Globus pallidus (tissue), 1 donor: ENCODE measurements at places on chromosomes 11 and 22.

- DNase-seq: no peak
These were observed 2.5 kb upstream of the SSH3 start for GRCh38 chr11:67300756-67301312.

GRCh38 chr11:18731441-18731840 is 5.5 kb upstream of the IGSF22 start:
- no peak for DNase-seq

DNA sequence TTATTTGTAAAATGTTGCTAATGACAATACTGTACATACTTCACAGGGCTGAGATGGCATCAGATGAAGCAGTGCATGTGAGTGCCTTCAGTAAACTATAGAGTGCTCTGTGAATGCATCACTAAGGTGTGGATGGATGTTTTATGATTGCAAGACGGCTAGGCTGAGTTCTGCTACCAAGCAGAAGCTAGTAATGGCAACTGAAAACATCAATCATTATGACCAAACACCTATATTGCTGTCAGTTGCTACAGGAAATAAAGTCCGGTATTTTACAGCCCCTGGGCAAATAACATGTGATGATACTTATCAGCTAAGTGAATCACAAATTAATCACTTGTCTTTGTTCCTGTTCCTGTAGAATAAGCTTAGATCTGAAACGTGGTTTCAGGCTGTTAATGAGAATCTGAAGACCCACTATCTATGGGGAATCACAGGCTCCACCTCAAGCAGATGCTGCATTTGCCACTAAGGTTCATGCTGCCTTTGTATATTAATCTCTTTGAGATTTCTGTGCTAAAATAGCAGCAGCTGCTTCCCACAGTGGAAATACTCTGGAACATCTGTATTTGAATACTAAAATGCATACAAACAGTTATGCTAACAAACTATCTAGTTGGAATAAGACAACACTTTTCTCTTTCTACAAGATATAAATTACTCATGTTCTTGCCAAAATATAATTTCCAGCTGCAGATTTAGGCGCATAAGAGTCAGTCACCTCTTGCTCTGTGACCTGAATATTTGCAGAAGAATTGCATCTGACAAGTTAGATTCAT is 254.0 kb upstream of the PITPNB start:
- no peak for DNase-seq

- DNase-seq: no peak
These were observed 45.1 kb downstream of the PHF21B start for GRCh38 chr22:44964722-44965078.

GRCh38 chr22:46854125-46854870 is 91.8 kb downstream of the TBC1D22A start:
- DNase-seq: no peak

GRCh38 chr11:28808771-28809170 is 700.6 kb downstream of the METTL15 start:
- no peak for DNase-seq

DNA sequence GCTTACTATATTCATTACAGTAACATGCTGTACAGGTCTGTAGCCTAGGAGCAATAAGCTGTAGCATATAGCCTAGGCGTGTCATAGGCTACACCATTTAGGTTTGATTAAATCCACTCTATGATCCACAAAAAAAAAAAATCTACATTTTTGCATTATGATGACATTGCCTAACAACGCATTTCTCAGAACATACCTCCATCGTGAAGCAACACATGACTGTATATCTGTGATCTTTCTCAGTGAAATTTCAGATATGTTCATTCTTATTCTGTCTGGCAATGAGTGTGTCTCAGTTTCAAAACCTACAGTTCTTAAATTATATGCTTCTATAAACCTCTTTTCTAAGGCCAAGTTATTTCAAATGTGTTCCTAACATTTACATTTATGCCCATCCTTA is 140.3 kb downstream of the CADM1 start:
- no peak for DNase-seq

- DNase-seq: no peak
These were observed 36.4 kb upstream of the TH start for GRCh38 chr11:2207773-2208621.

DNA sequence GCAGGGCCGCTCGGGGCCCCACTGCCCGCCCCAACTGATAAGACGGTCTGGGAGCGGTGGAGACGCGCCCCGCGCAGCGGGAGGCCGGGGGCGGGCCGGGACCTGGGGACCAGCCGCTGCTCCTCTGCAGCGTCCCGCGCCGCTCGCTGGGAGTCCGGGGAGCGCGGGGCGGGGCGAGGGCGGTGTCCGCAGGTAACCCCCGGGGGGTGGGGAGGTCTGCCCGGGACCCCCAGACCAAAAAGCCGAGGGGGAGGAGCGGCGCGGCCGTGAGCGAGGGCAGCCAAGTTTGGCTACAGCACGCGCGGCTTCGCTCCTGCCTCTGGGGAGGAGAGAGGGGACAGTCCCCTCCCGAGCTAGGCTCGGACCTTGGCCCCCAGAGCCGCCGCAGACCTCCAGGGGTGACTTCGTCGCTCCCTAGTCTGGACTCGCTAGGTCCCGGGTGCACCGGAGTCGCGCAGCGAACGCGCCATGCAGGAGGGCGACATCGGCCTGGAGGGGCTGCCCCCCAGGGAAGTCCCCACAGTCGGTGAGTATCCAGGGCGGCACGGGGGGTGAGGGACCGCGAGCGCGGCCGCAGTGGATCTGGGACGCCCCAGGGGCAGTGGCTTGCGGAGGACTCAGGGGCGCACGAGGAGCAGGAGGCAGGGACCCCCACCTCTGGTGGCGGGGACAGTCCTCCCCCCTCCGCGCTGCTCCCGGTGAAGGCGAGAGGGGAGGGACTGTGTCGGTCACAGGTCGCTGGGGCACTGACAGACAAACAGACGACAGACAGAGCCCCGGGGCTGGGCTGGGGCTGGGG is 92.3 kb upstream of the ANO1 start:
- DNase-seq: no peak

DNA sequence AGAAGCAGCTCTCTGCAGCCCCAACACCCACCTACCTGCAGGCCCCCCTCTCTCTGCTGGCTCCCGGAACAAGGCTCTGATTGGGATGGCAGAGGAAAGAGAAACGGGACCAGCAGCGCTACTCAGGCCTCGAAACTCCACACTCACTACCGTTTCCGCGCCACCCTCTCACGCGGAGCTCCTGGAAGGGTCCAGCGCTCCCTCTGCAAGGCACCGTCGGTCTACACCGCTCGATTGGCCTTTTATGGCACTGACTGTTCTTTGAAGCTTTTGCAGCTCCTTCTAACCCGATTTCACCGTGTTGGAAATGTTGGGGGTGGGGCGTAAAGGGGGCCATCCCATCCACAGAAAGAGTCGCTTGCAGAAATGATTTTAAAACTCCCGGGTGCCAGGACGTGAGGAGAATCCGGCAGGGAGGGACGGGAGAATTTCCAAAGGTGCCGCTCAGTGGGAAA is 323 bp upstream of the PANX1 start:
- no peak for DNase-seq
